ENCODE measurements at places on chromosomes 7 and 10. TPM values are rescaled to one million over a fixed set of nuclear protein-coding genes. Genes with fewer than 3 reads are reported as not detected.

Gene C10orf90
- 2.0 TPM for polyA plus RNA-seq

Gene CYP3A4
- not detected for polyA plus RNA-seq

Gene CABCOCO1
- 0.54 TPM for polyA plus RNA-seq

Gene FAM25G
- polyA plus RNA-seq = 1.1 TPM

Gene ERVW-1
- not detected for polyA plus RNA-seq

Gene ANKRD2
- polyA plus RNA-seq = 4.7 TPM

Gene MOGAT3
- polyA plus RNA-seq = not detected

- DNase-seq = no peak
Observed at GRCh38 chr7:114088470-114088940, 169.7 kb upstream of the PPP1R3A start.

DNA sequence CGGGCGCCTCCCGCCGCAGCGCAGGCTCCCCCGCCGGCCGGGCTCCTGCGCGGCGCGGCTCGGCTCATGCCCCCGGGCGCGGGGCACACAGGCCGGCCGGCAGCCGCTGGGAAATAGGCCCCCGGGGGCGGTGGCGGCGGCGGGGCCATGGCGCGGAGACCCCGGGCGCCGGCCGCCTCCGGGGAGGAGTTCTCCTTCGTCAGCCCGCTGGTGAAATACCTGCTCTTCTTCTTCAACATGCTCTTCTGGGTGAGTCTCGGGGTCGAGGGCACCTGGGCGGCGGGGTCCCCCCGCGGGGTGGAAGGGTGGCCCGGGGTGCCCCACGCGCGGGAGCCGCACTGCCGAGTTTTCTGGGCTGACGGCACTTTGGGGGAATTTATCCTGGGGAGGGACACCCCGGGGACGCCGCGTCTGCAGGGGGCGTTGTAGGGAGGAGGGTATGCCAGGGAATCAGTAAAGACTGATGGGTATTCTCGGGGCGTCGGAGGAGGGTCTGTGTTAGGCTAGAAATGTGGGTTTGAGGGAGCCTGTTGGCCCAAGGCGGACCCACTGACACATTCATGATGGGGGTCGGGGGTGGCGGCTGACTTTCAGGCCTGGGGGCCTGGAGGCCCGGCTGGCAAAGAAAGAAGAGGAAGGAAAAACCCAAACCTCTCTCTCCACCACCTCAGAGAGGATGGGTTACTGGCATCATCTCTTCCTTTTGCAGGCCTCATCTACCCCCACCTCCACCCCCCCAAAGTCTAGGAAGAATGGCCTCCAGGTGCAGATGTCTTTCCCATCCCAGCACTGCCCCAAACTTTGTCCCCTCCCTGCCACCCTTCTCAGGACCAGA is 544 bp downstream of the TSPAN33 start:
- DNase-seq = no peak

DNA sequence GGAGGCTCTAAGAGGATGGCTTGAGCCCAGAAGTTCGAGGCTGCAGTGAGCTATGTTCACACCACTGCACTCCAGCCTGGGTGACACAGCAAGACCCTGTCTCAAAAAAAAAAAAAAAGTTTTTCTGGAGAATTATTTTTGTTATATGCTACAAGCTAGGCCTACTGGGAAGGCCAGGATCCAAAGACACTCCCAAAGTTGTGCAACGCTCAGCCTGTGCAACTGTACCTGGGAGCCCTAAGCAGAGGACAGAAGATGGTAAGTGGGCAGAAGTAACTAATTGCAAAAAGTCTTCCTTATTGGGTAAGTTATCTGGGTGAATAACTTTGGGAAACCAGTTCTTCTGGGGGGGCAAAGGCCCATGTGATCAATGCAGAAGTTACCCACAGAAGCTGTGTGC is 17.3 kb downstream of the HIP1 start:
- no peak for DNase-seq

DNA sequence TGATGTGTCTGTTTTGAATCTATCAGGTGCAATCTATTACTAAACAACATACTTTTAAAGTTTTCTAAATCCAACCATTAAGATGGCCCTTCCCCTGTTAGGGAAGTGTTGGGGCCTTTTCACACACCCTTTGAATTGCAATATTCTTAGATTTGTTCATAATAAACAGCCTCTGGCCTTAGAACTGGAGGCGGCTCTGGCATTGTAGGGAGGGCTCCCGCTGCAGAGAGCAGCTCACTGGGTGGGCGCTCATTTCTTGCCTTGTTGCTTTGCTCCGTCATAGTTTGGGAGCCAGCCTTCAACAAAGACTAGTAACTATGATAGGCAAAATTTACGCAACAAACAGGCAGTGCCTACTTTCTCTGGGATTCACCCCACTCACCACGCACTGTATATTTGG is 4.2 kb upstream of the HOXA10 start:
- DNase-seq = no peak

- DNase-seq = no peak
Observed at GRCh38 chr10:20614911-20615310, 282.2 kb downstream of the NEBL start.

- no peak for DNase-seq
Observed at GRCh38 chr7:92557808-92558362, 29.3 kb downstream of the RBM48 start.

DNA sequence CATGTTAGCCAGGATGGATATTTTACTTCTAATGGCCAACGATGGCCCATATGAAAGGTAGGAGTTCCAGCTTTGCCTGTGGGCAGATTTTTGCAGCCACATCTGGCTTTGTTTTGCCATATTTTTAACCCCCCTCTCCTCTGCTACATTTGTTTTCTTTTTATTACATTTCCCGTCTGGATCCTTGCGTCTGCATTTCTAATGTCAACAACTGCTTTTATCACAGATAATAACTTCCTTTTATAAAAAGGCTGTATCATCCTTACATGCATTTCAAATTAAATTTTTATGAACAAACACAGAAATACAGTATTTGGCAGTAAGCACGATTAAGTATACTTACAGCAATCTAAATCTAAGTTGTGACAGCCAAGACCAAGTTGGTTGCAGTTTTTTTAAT is 156.0 kb downstream of the BAMBI start:
- DNase-seq = no peak

DNA sequence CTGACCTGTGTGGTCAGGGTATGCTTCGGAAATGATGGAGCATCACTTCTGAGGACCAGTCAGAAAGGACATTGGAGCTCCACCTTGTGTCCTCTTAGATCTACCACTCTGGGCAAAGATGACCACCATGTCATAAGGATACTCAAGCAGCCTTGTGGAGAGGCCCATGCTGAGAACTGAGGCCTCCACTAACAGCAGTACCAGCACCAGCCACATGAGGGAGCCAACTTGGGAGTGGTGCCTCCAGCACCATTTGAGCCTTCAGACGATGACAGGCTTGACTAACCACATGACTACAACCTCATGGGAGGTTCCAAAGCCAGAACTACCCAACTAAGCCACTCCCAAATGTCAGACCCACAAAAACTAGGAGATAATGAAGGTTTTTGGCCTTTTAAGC is 116.0 kb downstream of the NPTX2 start:
- peak; percentile 81 for DNase-seq

DNA sequence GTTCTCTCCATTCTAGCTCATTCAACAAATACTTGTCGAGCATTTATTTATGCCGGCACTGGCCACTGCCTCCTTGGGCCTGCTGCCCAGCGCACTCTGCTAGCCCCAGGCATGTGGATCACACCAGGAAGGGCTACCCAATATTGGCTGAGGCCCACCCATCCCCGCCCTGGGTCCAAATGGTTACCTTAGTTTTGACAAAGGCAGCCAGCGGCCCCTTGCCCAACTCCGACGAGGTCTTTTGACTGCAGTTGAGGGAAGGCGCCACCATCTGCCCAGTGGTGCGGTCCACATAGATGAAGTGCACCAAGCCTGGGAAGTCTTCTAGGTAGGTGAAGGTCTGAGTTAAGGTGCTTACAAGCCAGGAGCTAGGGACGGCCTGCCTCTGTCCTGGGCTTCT is 7.2 kb upstream of the PYROXD2 start:
- no peak for DNase-seq

- DNase-seq = no peak
Observed at GRCh38 chr7:53611043-53611442, 575.6 kb downstream of the POM121L12 start.

- no peak for DNase-seq
Observed at GRCh38 chr7:111630862-111631261, 68.6 kb upstream of the IMMP2L start.

DNA sequence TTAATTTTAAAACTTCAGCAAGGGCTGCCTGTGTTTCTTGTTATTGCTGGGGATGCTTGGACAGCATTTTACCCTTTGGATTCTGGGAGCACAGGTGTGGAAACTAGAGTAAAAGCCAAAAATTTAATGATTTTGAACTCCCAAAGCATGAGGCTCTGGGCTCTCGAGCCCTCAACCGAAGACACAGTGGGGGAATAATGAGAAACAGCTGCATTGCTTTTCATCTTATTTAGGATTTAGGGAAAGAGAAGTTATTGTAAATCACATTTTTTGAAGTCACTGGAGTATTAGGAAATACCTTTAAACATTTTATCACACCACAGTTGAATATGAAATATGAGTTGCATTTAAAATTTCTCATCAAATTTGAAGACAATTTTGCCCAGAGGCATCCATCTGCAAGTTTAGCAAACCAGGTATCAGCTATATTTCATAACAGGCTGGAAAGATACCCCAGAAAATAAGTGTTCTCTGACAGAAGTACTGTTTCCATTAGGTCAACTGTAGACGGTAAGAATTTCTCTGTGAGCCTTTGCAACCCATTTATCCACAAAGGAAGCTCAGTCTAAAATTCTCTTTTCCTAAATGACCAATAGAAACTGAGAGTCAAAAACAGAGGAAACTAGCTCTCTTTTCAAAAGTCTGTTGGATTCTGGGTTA is 290.6 kb upstream of the PHYHIPL start:
- no peak for DNase-seq

GRCh38 chr10:95535526-95535925 is 25.6 kb downstream of the SORBS1 start:
- DNase-seq = no peak

- DNase-seq = no peak
Observed at GRCh38 chr7:158387546-158387891, 200.1 kb downstream of the PTPRN2 start.

DNA sequence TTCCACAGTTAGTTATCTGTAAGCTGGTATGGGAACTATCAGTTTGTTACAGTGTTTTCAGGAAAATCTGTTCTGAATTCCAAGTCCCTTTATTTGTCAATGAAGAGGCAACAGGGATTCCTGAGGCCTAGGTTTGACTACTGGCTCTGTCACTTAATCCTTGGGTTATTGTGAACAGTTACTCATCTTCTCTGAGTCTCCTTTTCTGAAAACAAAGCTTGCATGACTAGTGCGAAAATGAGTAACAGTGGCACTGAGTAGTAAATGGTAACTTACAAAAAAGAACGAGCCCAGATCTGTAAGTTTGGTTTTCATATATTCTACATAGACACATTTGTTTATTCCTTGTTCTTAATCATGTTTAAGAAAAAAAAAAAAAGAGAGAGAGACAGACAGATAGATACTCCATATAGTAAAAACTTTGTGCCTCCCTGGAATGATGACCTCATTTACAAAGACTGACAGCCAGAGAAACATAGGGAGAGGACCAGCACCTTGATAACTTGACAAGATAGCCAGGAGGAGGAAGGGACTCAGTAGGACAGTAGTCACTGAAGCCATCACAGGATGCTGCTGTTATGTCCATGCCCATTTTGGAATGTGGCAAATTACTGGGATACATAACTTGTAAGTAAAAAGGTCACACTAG is 1.9 kb downstream of the MRPS33 start:
- no peak for DNase-seq

Data from A549 (cell line).